ENCODE measurements at places on chromosomes 2 and 18.

DNA sequence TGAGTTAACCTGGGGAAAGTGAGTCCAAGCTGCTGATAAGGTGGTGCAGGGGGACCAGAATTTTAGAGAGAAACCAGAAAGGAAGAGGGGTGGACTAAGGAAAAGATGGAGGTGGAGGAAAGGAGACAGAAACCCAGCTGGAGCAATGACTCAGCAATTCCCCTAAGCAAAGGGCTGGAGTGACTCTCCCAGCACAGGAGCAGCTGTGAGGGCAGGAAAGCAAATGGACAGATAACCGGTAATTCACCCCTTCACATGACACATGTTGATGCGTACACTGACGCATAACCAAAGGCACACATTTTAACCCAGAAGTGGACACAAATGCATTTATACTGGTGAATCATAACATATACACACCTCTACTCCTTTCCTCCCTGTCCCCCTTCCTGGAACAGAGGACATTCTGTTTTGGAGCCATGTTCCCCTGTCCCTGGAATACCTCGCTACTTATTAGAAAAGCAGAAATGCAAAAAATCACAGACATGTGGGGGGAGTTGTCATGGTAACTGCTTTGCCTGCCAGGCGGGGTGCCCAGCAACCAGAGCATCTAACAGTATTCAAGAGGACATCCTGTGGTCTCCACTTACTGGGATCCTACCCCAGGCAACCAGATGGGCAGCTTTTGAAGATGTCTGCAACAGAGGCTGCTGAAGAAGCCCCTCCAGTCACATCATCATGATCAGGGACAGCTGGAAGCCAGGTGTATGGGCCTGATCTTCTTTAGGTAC lies 4.7 kb downstream of the CDK5R2 start:
- DNase-seq, result no peak

DNA sequence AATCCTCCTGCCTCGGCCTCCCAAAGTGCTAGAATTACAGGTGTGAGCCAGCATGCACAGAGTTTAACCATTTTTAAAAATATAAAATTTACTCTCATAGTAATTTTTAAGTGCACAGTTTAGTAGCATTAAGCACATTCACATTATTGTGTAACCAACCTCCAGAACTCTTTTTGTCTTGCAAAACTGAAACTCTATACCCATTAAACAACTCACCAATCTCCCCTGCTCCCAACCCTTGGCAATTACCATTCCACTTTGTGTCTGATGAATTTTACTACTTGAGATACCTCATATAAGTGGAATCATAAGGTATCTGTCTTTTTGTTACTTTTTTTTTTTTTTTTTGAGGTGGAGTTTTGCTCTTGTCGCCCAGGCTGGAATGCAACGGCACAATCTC lies 112.5 kb downstream of the BMPR2 start:
- no peak for DNase-seq

DNA sequence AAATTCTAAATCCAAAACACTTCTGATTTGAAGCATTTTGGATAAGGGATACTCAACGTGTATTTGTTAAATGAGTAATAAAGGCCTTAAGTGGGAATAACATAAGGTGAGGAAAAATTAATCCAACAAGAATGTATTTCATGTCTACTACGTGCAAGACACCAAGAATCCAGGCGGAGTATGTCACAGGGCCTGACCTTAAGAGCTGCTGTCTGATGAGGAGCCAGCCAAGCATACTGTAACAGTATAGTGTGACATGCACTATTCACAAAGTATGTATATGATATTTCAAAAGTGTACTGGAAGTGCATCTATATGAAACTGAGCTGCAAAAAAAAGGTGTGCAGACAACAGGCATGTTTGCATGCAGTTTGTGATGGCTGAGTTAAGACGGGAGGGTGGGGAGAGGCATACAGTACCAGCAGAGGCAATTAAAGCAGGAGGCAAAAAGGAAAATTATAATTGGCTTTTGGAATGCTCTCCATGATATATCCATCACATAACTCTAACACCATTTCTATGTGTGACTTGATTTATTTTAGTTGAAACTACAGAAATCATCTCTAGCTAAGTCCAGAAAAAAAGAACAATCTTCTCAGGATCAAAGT lies 18.2 kb downstream of the IWS1 start:
- no peak for DNase-seq

- no peak for DNase-seq
These were observed 1365.5 kb upstream of the CHAC2 start for GRCh38 chr2:52402128-52402527.

- DNase-seq, result no peak
These were observed 1119.8 kb downstream of the TSN start for GRCh38 chr2:122875091-122875865.

DNA sequence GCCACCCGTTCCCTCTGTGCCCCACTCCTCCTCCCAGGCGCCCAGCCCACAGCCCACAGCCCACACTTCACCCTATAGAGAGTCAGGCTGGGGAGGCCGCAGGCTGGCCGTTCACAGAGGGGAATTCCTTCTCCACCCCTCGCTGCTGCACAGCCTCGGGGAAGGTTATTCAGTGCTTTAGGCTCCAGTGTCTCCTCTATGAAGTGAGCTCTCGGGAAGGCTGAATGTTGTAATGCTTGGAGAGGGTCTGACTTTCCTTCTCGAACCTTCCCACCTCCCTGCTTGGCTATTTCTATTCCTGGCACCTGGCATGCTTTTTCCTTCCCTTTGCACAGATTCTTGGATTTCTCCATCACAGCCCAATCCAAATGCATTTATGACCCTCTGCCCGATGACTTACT lies 62.5 kb upstream of the SMAD7 start:
- DNase-seq, result no peak

GRCh38 chr2:95351598-95351915 lies 51.0 kb upstream of the FAHD2A start:
- no peak for DNase-seq

GRCh38 chr2:160720098-160720497 lies 226.5 kb upstream of the RBMS1 start:
- DNase-seq, result no peak

- no peak for DNase-seq
These were observed 665.0 kb upstream of the FANCL start for GRCh38 chr2:58906081-58906645.

DNA sequence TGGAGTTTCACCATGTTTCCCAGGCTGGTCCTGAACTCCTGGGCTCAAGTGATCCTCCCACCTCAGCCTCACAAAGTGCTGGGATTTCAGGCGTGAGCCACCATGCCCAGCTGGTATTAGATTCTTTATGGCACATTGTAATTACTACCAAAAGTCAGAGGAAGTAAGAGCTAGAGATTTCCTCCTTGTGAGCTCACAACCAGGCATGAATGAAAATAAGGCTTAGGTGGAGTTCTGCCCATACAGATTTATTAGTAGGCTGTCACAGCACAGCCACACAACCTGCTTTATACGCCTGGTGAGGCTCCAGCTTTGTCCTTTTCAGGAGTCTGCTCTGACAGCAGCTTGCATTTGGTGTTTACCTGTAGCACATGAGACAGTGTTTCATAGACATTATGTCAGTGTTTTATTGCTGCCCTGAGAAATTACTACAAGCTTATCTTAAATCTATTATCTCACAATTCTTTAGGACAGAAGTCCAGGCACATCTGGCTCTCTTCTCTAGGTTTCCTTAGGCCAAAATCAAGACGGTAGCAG lies 156.6 kb downstream of the TANC1 start:
- DNase-seq, result no peak
